Stimulated activated CD4-positive, alpha-beta T cell treated with anti-CD3 and anti-CD28 coated beads, Interleukin-15, amount 100 ng/mL, for 24 hours (primary cell): ENCODE measurements at places on chromosomes 6 and 20.
A peak's percentile ranks its signal among the peaks of the same experiment; 100 is the strongest.

- no peak for DNase-seq
Measured at GRCh38 chr6:39387785-39388184, 65.3 kb upstream of the KCNK16 start.

DNA sequence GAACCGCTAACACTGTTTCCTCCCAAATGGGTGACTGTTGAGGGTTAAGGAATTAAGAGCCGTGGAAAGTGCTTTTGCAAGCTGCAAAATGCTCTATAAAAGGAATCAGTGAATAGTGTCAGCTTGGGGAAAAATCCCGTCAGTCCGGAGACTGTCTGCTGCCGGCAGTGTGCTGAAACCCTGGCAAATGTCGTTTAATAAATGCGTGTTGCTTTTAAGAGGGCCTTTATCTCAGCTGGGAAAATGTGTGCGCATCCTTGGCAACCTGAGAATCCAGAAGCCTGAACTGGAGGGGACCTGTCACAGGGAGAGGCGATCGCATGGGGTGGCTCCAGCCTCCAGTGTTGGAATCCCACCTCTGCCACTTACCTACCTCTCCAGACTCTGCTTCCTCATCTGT is 9.8 kb downstream of the SIRPA start:
- no peak for DNase-seq

DNA sequence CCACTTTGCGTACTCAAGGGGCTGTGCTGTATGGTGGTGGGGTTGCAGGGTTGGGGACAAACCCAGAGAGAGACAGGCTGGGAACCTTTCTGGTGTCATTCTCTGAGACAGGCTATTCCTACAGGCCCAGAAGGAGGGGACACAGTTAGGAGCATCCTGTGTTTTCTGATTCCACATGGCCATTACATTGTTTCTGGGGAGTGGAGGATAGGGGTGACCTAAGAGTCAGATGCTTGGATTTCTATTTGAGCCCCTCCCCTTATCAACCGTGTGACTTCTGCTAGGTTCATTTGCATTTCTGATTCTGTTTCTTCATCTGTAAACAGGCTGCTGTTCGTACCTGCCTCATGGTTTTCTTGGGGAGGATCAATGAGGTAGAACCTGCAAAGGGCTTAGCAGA is 29.4 kb upstream of the EPB41L1 start:
- DNase-seq, result no peak

- DNase-seq, result no peak
Measured at GRCh38 chr20:822651-823573, 10.6 kb upstream of the FAM110A start.

GRCh38 chr20:40785346-40785745 is 96.3 kb upstream of the MAFB start:
- DNase-seq, result no peak

DNA sequence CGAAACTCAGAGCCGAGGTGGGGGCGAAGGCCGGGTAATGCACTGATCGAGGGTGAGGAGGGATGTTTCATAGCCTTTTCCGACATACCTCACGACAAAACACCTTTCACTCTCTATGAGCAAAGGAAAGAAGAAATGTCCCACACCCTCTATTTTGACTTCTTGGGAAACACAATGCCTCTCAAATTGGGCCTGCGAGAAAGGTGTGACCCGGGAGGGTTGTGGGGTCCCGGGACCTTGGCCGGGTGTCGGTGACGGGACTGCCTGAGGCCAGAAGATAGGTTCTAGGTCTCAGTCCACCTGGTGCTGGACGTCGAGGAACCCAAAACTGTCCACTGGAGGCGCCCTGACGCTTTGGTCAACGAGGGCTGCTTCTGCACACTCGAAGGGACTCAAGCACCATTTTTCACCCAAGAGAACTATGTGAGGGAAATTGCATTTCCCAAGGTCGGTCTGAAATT is 41.1 kb upstream of the OSTM1 start:
- peak; percentile 37 for DNase-seq

GRCh38 chr6:108904741-108905140 is 56.5 kb downstream of the ARMC2 start:
- no peak for DNase-seq

DNA sequence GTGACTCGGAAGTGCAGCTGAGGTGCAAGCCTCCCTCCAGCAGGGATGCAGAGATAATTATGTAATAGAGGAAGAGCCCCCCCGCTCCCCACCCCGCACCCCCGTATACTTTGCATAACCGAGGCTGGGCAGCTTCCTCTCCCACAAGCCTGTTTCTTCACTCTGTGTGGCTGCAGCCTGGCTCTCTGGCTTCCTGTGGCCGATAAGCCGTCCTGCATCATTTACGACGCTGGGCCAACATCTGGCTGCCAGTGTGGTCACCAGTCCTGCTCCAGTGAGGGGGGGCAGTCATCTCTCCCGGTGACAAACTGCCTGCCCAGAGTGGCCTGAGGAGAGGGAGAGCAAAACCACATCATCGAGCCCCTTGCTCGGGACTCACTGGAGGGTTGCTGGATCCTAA is 59.2 kb downstream of the RBM38 start:
- DNase-seq, result no peak

DNA sequence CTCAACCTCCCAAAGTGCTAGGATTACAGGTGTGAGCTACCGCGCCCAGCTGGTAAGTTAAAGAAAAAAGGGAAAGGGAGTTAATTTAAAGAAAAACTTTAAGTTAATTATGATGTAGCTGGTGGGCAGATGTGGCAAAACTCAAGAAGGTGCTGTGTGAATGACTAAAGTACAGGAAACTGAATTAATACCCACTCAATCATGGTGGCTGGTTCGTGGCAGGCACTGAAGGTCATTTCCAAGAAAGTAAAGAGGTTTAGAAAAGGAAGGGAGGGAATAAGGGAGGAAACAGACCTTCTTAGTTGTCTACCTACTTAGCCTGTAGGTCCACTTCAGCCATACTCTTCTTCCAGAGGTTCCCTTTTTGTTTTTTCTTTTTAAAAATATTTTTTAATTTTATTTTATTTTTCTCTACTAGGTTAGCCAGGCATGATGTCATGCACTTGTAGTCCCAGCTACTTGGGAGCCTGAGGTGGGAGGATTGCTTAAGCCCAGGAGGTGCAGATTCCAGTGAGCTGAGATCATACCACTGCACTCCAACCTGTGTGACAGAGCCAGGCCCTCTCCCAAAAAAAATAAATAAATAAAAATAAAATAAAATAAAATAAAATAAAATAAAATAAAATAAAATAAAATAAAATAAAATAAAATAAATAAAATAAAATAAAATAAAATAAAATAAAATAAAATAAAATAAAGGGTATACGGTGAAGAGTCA is 11.9 kb upstream of the TGM3 start:
- no peak for DNase-seq

DNA sequence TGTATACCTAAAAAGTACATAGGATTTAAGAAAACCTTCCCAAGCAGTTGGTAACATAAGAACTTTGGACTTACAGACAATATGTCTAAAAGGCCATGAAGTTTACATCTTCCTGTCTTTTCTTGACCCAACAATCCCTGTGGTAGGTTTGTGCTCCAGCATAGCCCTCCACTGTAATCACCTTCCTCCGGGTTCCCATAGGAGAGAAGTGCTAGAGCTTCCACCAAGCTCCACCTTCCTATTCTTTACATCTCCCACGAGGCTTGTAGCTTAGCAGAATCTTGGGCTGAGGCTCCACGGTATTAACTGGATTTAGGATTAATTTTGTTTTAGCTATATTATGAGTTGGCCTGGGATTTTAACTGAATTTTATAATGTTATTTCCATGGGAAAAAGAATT is 23.3 kb downstream of the ADGRG6 start:
- no peak for DNase-seq

GRCh38 chr20:8601542-8601912 is 467.4 kb upstream of the PLCB4 start:
- no peak for DNase-seq

- DNase-seq, result no peak
Measured at GRCh38 chr6:146420255-146420654, 123.4 kb upstream of the RAB32 start.

GRCh38 chr6:72715119-72715518 is 93.3 kb downstream of the KCNQ5 start:
- DNase-seq, result no peak
